Sigmoid colon (tissue), 7 donors: ENCODE measurements at places on chromosomes 13 and 19. TPM values are rescaled to one million over a fixed set of nuclear protein-coding genes. Genes with fewer than 3 reads are reported as not detected.
A peak's percentile ranks its signal among the peaks of the same experiment; 100 is the strongest.

CEACAM1 gene
- total RNA-seq, result 0.55 TPM

CIRBP gene
- total RNA-seq, result 602 TPM

TTC9B gene
- not detected for total RNA-seq

GPC5 gene
- total RNA-seq, result 3.0 TPM

NKG7 gene
- not detected for total RNA-seq

LACC1 gene
- 10.0 TPM for total RNA-seq

CLASRP gene
- 65.6 TPM for total RNA-seq

DNA sequence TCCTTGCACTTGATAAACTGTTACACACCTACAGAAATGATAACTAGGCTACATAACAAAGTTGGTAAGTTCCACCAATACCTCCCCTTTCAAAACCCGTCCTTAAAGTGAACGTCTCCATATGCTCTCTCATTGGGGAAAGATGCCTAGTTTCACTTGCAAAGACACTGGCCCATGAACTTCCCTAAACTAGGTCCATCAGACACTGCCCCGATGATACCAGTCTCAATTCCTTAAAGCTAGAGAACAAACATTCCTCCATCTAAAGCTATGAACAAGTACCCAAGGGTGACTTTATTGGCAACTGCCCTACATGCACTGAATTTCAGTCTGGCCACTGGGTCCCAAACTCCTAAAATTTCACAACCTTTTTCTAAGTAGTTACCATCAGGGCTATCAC lies 39.9 kb downstream of the FOXO1 start:
- no peak for DNase-seq

GRCh38 chr19:40283414-40284250 lies 1.5 kb downstream of the AKT2 start:
- peak; percentile 58 for DNase-seq

DNA sequence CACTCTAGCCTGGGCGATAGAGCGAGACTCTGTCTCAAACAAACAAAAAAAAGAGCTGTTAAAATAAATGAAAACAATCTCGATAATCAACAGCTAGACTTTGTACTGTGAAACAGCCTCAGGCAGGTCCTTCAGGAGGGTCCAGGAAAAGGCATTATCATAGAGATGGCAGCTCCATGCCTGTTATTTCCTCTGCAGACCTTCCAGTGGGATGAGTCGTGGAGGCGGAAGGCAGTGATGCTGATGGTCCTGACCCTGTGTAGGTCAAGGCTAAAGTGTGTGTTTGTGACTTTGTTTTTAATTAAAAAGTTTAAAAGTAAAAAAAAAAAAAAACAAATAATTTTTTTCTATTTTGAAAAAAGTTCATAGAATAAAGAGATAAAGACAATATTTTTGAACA lies 117.4 kb downstream of the TNFRSF19 start:
- DNase-seq, result no peak

- DNase-seq, result no peak
Observed at GRCh38 chr19:49875177-49875576, 2.0 kb downstream of the AKT1S1 start.

- DNase-seq, result no peak
Observed at GRCh38 chr13:110430391-110431336, 123.6 kb downstream of the COL4A2 start.

GRCh38 chr13:20580257-20580656 lies 13.3 kb downstream of the IFT88 start:
- no peak for DNase-seq

GRCh38 chr13:91086936-91087716 lies 260.4 kb upstream of the MIR17HG start:
- no peak for DNase-seq

DNA sequence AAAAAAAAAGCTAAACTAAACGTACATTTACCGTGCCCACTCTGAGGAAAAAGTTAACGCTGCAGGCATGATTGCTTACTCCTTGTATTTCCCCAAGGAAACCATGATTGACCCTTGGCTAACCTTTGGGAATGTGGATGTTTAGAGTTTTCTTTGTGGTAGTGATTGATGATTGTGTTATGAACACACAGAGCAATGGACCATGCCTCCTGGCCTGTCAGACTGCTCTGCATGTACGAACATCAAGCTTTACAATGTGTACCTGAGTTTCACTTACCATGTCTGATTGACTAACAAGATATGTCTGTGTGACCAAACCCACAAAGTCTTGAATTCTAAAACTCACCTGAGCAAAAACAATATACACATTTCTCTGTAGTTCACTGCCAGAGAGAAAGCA lies 35.1 kb downstream of the MYCBP2 start:
- no peak for DNase-seq

DNA sequence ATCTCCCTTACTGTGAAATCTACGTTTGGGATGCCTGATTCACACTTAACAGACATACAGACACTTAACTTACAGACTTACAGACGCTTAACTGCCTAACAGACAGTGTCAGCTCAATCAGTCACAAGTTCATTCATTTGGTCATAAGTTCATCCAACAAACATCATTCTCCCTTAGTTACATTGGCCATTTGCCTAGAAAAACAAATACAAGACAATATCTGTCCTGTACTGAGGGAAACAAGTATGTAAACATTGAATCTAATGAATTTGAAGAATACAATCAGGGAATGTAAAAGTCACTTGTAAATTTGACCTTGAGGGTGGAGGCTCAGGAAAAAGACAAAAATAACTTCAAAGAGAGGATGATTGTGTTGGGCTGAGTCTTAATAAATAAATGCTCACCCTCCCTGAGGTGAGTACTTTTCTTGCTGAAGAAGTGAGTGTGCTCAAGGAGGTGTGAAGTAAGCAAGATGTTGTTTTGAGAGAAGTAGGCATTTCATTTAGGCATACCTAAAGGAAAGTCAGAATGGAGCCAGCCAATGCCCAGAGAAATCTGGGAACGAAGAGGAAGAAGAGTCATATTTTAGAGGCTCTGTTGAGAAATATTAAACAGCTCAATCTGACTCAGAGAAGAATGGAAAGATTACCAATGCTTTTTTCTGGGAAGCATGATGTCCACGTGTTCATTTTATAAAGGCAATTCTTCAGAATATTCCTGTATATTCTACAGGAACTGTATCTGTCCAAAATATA lies 958.4 kb upstream of the SLC10A2 start:
- no peak for DNase-seq

- no peak for DNase-seq
Observed at GRCh38 chr13:43981091-43981490, 101.4 kb downstream of the LACC1 start.

- no peak for DNase-seq
Observed at GRCh38 chr19:56348289-56348877, 33.7 kb upstream of the ZSCAN5A start.

DNA sequence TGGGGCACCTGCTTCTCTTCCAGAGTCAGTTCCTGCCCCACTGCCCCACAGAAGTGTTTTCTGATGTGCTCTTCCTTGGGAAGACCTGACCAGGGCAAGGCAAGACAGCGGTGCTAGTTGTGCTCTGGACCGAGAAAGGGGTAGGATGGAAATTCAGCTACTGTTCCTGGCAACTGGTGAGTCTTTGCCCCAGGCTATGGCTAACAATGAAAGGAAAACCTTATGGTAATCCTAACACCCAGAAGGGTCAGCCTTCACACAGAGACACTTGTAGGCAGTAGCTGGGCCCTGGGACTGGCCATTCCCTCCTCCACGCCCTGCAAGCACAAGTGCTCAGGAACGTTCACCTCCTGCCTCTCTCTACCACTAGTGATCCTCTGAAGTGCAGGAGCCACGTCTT lies 9.6 kb upstream of the CYSLTR2 start:
- no peak for DNase-seq

DNA sequence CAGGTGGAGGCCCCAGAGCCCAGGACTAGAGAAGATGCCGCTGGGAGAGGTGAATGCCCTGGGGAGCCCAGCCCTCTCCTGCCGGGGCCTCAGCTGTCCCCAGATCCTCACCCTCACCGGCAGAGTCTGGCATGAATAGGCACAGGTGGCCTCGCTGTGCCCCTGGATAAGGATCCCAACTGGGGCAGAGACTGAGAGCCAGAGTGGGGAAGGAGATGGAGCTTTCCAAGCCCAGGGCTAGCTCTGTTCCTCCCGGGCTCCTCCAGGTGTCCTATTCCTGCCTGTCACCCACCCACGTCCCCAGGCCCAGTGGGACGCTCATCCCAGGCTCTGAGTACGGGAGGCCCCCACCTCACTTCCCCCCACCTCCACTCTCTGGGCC lies 16.5 kb downstream of the PRR36 start:
- no peak for DNase-seq

- no peak for DNase-seq
Observed at GRCh38 chr13:19345916-19346422, 164.3 kb upstream of the TUBA3C start.

- peak; percentile 96 for DNase-seq
Observed at GRCh38 chr19:566403-566802, 6.0 kb upstream of the BSG start.

- no peak for DNase-seq
Observed at GRCh38 chr13:61255040-61255796, 160.4 kb downstream of the PCDH20 start.

GRCh38 chr19:30388327-30388726 lies 16.1 kb downstream of the ZNF536 start:
- DNase-seq, result no peak

- no peak for DNase-seq
Observed at GRCh38 chr19:4504891-4505569, 13.3 kb downstream of the PLIN4 start.

GRCh38 chr19:53161123-53161522 lies 2.3 kb upstream of the ZNF347 start:
- no peak for DNase-seq

- DNase-seq, result no peak
Observed at GRCh38 chr19:41064974-41065569, 23.2 kb upstream of the CYP2A13 start.

DNA sequence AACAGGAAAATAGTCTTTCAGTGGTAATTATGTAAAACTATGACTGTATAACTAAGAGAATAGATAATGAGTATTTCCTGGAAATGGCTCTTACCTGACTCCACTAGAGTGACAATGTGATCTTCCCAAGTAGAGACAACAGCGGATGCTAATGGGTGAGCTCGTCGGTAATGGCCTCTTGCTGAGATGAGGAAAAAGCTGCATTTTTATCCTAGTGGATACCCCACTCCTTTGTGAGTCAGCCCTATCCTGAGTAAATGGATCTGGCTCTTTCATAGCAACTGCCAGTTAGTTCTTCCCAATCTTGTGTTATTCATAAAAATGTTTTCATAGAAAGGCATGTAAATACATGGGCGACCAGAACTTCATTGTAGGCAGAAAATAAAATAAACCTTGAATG lies 299.5 kb downstream of the NALCN start:
- DNase-seq, result no peak

GRCh38 chr19:1455336-1456120 lies 5.6 kb downstream of the APC2 start:
- no peak for DNase-seq

GRCh38 chr13:85497652-85498051 lies 301.6 kb downstream of the SLITRK6 start:
- DNase-seq, result no peak
